NCI-H2227 treated with DMSO at 0.1 percent for 48 hours (cell line): ENCODE measurements at places on chromosomes 1 and 21.
A peak's percentile ranks its signal among the peaks of the same experiment; 100 is the strongest.

- DNase-seq, result no peak
Observed at GRCh38 chr1:119323216-119323982, 45.2 kb upstream of the HAO2 start.

DNA sequence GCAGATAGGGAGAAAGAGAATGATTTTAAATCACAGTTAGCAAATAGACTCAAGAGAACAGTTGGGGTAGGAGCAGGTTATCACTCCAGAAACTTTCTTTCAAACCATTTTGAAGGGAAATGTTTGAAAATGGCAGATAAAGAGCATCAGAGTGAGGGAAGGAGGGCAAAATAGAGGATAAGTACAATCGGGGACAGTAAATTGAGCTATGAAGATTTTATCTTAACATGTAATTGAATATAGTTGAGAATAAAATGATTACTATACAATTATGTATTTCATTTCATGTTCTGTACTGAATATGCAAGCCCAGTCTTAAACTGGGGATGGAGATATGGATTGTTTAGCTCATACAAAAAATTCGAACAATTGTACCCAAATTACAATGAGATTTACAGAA, 54.0 kb downstream of the MAP10 start:
- no peak for DNase-seq

DNA sequence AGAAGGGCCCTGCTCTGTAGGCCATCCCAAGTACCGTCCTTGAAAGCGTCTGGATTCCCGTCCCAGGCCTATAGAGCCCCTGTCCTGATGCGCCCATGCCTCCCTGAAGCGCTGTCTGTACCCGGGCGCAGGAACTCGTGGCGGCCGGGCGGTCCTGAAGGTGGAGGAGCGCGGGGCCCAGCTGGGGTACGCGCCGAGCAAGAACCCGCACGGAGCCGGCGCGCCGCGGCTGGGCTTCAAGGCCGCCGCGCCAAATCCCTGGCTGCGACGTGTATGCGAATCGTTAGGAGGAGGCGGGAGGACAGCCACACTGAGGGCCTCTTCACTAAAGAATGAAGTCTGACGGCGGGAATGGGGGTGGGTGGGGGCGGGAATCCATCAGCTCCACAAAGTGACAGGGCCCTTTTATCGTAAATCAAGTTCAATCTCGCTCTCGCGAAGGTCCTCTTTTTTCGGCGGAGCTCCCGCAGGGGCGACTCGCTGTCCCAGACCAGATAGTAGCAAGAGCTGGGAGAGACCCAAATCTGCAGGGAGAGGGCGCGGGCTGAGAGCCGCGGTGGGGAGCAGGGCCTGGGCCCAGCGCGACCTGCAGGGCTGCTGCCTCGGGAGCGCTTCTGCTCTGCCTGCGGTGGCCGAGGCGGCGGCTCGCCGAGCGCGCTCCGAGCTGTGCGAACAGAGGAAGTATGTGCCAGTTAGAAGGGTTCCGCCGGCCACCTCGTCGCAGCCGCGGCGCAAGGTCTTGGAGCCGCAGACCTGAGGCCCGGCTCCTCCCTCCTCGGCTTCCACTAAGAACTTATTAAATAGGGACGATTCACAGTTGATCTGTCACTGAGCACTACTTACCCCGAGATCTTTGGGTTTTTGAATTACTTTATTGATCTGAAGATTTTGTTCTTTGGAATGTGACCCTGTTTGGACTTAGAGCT, 10.4 kb downstream of the BARHL2 start:
- DNase-seq, result peak; percentile 66

DNA sequence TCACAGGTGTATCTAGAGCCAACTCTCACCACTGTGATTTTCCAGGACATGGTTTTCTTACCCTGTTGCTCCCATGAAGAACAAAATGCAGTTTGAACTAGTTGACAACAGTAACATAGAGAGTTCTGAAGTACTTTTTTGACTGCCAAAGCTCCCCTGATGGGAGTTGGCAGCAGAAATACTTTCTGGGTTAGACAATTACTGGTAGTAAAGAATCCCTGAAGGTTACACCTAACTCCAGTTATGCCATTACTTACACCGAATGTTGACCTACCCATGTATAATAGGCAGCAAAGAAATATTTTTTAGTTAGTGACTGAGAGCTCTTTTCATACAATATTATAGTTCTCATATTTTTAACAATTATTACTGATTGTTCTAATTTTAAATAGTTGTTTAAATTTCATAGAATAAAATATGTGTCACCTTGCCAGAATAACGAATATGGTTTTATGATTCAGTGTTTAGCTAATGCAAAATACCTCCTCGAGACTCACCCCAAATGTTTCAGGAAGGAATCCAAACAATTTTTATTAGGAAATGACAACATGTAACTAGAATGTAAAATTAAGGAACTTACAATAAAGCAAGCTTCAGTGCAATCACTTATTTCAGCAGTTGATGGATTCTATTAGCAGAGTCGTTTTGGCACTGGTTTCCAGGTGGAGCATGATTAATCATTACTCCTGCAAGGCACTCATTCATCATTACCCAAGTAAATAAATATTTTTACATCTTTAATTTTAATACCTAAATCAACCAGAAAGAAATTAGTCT, 237.6 kb downstream of the MRPL39 start:
- no peak for DNase-seq

GRCh38 chr1:168236836-168237611, 11.2 kb downstream of the SFT2D2 start:
- DNase-seq, result no peak

- no peak for DNase-seq
Observed at GRCh38 chr1:190429932-190430331, 47.7 kb downstream of the BRINP3 start.

- no peak for DNase-seq
Observed at GRCh38 chr21:41465176-41465781, 39.2 kb downstream of the MX1 start.

DNA sequence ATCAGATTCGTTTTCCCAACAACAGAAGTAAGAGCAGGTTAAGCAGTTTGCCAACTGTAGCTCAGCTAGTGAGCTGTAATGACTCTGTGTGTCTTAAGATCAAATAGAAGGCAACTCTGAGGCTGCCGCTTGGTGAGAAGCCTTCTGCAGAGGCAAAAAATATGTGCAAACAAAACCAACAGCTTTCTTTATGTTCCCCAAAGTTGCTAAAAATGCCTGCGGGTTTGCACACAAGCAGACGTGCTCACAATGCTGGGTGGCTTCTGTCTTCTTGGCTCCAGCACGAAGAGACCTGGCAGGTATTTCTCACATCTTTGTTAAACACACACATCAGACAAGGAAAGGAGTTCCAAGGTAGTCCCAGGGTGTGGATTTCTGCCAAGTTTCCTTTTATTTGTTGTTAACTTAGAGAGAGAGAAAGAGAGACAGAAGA, 158.9 kb upstream of the JUN start:
- no peak for DNase-seq

DNA sequence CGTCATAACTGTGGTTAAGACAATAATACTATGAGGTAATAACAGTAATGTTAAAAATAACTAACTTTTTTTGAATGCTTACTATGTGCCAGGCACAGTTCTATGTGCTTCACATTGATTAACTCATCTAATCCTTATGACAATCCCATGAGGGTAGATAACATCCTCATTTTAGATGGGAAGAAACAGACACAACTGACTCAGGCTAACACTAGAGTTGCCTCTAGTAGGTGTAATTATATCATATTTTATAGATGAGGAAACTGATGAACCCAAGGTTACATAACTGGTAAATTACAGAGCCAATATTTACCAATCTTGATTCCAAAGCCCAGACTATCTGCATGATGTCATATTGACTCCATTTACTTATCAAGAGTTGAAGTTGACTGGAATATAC, 23.5 kb downstream of the SERPINC1 start:
- DNase-seq, result no peak

DNA sequence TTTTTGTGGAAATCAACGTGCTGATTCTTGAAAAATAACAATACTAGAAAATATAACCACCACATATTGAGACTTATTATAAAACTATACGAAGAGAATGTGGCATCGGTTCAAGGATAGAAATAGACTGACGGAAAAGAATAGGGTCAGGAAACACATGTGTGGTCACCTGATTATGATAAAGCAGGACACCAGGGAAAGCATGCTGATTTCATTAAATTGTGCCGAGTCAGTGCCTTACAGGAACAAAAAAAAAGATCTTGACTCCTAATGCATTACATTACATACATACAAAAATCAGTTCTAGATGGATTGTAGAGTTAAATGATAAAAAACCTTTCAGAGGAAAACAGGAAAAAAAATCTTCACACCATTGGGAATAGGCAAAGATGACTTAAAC, 43.5 kb upstream of the SERPINC1 start:
- DNase-seq, result no peak

- DNase-seq, result no peak
Observed at GRCh38 chr21:44932408-44933181, 7.2 kb upstream of the SLX9 start.

DNA sequence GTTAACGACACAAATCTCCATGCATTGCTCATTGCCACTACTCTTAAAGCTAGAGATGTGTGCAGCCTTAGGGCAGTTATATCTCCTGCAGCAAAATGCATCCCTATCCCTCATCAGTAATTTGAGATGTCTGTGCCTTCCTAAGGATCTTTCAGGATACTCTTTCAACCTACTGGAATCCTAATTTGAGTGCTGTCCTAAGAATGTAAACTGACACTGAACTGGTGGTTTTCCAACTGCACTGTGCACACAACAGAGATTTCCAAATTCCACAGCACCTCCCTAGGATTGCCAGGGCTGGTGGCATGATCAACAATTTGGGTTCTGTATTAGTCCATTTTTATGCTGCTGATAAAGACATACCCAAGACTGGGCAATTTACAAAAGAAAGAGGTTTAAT, 193.9 kb downstream of the LTN1 start:
- no peak for DNase-seq

DNA sequence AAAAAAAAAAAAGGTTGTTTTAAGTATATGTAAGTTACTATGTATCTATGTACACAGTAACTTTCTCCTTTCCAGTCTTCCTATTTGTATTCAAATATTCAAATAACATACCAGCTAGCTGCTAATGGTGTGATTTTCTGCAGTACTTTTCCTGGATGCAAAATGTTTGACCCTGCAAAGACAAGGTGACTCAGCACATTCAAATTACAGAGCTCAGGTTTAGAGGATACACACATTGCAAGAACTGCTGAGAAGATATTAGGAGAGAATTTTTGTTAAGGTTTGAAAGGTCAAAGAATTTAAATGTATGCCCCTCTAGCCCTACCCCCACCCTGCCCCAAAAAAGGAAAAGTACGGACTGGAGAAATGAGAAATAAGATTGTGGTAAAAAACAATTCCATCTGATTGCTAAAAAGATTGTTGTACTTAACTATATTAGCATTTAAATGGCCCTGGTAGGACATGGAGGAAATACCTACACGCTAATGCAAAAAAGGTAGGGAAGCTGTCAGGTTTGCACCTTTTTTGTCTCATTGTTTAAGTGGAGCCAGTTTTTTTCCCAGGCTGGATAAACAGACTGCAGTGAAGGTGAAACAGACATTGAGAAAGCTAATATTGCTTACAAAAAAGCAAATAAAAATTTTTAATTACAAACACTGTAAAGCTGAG, 45.6 kb downstream of the ZNF281 start:
- no peak for DNase-seq

GRCh38 chr1:35882586-35882944, 444 bp upstream of the AGO1 start:
- DNase-seq, result no peak

- no peak for DNase-seq
Observed at GRCh38 chr1:183864611-183865010, 59.7 kb downstream of the RGL1 start.

DNA sequence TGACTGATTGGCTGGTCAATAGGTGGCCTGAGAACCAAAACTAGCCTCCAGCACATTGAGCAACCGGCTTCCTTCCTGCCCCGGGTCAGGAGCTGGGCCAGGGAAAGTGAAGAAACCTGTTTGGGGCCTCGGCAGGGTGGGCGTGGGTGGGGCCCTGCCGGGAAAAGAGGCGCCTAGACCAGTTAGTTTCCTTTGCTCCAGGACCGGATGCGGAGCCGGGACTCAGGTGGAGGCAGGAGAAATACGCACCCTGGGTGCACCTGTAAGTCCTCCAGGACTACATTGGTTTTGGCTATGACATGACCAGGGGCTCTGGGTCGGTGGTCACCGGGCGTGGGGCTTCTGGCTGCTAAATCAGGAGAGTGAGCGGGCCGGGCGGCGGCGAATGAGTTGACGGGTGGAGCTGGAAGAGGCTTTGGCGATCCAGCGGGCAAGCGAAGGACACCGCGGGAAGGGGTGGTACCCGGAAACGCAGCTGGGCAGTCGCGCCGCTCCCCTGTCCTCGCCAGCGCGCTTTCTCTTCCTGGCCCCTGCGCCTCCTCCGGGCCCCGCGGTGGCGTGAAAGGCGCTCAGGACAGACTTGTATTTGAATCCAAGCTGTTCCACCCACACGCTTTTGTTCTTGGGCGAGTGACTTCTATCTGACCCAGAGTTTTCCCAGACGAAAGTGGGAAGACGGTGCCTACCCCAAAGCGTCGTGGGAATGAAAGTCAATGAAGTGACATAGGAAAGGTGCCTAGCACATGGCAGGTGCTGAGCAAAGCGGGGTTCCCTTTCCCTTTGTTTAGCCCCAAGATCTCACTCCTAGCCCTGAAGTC, 30.6 kb upstream of the JUN start:
- no peak for DNase-seq

- DNase-seq, result no peak
Observed at GRCh38 chr21:29308456-29308783, 9.7 kb downstream of the BACH1 start.

DNA sequence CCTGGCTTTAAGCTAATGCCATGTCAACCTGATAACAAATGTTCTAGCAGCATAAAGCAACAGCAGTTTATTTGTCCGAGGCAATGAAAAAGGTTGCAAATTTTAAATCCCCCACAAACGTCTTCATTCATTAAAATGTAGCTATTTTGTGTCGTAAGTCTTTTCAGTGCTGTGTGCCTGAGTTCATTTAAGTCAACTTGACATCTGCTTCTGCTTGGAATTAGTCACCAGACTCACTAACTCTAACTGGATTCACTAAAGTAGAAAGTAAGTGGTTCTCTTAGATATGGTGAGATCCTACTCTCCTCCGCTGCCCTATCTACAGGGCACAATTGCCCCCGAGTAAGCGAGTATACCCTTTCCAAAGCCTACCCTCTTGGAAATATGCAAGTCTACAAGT, 118.4 kb upstream of the CHRM3 start:
- DNase-seq, result no peak

DNA sequence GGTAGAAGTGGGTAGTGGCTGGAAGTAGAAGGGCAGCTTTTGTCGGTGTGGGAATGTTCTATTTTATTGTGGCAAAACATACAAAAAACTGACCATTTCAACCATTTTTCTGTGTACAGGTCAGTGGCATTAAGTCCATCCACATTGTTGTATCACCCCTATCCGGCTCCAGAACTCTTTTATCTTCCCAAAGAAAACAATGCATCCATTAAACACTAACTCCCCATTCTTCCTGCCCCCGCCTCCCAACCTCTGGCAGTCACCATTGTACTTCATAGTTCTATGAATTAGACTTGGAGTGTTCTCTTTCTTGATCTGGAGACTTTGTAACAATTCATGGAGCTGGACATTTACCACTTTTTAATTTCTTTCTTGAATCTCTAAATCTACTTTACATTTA, 55.7 kb downstream of the DEGS1 start:
- no peak for DNase-seq
